ENCODE measurements at places on chromosomes 5 and 9. TPM values are rescaled to one million over a fixed set of nuclear protein-coding genes. Genes with fewer than 3 reads are reported as not detected.

- no peak for DNase-seq
Measured at GRCh38 chr9:108443019-108443633, 412.7 kb downstream of the ACTL7B start.

DNA sequence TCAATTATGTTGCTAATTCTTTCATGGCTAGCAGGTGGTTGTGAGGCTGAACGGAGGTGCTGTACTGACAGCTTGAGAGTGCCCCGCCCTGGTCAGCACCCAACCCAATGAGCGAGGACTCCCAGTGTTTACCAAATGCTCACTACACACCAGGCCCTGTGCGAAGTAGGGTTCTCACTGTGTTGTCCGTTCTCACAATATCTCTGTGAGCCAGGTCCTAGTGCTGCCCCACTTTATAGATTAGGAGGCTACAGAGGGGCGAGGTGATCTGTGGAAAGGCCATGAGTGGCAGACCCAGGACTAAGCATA lies 28.2 kb downstream of the COL15A1 start:
- DNase-seq: no peak

The SLC36A1 gene
- total RNA-seq: 13.7 TPM

- no peak for DNase-seq
Measured at GRCh38 chr5:9820691-9821449, 190.7 kb upstream of the TAS2R1 start.

DNA sequence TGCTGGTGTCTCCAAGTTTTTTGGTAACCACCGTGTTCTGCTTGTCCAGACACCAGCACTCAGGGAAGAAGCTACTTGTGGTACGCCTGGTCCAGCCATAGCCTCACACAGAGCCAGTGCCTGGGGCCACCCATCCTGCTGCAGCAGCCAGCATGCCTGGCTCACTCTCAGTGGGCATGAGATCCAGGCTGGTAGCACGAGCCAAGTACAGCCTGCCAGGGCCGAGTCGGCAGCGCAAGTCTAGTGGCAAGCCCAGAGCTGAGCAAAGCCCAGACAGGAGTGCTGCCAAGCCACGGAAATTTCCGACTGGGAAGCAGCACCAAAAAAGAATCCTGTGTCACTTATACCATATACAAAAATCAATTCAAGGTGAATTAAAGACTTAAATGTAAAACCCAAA lies 36.3 kb upstream of the FBXL17 start:
- DNase-seq: no peak

The PFN3 gene
- 0.48 TPM for total RNA-seq

DNA sequence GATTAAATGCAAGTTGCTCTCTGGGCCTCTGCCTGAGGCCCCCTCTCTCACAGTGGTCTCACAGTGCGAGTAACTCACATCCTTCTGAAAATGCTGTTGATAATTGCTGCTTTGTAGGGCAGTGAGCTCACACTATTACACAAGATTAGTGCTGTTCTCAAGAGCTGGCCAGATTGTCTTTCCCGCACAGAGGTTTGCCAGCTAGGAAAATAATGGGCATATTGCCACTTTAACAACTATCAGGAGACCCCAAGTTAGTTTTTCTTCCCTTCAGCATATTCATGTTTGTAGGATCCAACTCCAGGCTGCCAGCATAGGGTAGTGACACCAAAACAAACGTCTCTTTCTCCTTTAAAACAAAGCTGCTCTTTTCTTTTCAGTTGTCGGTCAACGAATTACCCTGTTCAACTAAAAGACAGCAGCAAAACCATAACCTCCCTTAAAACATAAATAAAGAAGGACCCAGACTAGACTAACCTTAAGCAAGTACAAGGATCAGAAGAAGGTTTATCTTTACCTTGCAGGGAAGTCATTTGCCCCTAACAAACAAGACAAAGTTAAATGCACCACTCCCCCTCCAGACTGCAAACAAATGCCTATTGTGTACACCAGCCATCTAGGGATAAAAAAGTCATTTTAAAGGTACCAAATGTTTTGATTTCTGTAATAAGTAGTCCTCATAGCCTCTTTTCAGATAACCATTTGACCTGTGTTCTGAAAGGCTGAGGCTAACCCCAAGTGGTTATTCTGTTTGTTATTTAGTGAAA lies 91.4 kb downstream of the VCAN start:
- no peak for DNase-seq

DNA sequence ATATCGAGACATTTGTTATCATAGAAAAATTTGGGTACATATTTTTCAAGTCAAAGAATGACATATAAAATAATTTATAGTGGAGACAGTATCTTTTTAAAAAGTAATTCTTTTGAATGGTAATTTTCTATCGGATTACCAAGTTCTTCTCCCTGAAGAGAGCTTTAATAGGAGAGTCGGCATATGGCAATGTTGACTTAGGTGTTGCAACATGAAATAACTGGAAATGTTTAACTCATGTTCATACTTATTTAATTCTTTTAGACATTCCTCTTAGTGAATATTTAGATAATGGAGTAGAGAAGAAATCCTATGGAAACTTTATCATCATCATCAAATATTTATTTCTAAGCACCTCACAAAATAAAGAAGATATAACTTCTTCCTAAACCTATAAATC lies 118.2 kb upstream of the CTNND2 start:
- DNase-seq: no peak

The PTPRD gene
- total RNA-seq: 69.6 TPM

The POLR3G gene
- 63.6 TPM for total RNA-seq

The PCDHGA6 gene
- 2.6 TPM for total RNA-seq

- no peak for DNase-seq
Measured at GRCh38 chr5:178274781-178275537, 42.4 kb upstream of the PHYKPL start.

GRCh38 chr5:80904533-80905187 lies 55.5 kb upstream of the RASGRF2 start:
- DNase-seq: no peak

The LCNL1 gene
- 0.34 TPM for total RNA-seq

DNA sequence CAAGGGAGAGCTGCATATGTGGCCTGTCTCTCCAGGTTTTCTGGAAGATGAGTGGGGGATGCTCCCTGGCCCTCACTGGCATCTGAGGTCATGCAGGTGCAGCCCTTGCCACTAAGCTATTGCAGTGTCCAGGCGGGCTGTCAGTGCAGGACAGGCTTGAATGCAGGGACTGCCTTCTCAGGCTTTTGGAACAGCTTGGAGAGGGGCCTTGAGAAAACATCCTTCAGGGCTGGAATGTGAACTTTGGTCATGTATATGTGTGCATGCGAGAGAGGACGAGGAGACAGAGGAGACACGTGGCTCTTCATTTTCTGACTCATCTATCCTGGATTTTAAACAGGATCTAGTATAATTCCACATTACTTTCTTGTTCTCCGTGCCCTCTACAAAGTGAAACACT lies 90.3 kb downstream of the MACROH2A1 start:
- DNase-seq: no peak

- no peak for DNase-seq
Measured at GRCh38 chr5:132884548-132884947, 11.1 kb downstream of the LEAP2 start.

- no peak for DNase-seq
Measured at GRCh38 chr5:30458681-30459080, 734.8 kb upstream of the CDH6 start.
